AG10803 (cell line): ENCODE measurements at places on chromosomes 3 and 15.
A peak's percentile ranks its signal among the peaks of the same experiment; 100 is the strongest.

GRCh38 chr3:12954891-12955650 is 113.7 kb upstream of the RPL32 start:
- peak; percentile 62 for DNase-seq

DNA sequence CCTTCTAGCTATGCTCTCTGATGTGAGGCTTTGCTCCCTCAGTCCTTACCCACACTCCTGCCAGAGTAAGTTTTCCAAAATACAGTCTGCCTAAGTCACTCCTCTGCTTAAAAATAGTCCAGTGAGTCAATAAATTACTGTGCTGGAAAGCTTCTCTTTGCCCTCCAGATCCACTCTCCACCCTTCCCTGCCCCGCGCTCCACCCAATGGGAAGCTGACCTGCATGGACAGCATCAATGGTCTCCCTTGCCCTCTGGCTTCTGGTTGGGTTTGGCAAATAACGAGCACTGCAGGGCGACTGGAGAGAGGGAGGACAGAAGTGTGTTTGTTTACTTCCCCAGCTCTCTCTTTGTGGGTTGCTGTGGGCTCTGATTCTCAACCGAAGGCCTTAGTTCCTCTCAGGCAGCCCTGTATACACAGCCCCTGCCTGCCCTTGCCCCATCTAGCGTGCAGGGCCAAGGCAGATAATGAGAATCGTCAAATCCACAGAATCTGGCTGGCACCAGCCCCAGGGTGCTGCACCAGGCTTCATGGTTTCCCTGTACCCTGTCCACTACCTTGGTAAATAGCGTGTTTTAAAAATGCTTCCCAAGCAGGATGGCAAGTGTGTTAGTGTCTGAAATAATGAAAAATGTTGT is 110.4 kb downstream of the ADAMTSL3 start:
- no peak for DNase-seq

DNA sequence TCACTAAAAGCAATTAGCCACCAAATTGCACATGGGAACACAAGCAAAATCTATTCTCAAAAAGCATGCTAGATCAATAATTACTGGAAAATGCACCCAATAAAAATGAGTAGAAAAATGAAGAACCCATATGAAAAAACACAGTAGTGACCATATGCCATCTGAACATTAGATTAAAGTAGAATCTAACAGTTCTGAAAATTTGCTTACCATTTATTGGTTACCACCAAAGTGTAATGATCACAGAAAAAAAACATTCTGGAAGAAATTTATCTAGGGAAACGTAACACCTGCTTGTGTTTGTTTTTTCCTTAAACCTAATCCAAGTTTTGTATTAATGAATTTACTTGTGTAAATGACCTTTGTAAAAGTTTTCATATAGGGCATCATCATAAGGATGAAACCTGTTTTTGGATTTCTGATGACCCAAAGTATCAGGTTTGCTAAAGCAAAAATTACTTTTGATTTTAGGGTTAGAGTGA is 37.6 kb upstream of the AADAC start:
- no peak for DNase-seq

- DNase-seq = no peak
These were observed 1.9 kb upstream of the MEX3B start for GRCh38 chr15:82047453-82048400.

GRCh38 chr3:163266731-163267130 is 1770.1 kb downstream of the OTOL1 start:
- DNase-seq = no peak

- DNase-seq = peak; percentile 43
These were observed 3.4 kb downstream of the IFT57 start for GRCh38 chr3:108218811-108219210.

- DNase-seq = no peak
These were observed 155.0 kb upstream of the HES1 start for GRCh38 chr3:193980905-193981304.

GRCh38 chr3:132209855-132210254 is 107.4 kb upstream of the ACP3 start:
- DNase-seq = no peak

GRCh38 chr3:99866261-99866761 is 48.6 kb downstream of the CMSS1 start:
- peak; percentile 94 for DNase-seq

DNA sequence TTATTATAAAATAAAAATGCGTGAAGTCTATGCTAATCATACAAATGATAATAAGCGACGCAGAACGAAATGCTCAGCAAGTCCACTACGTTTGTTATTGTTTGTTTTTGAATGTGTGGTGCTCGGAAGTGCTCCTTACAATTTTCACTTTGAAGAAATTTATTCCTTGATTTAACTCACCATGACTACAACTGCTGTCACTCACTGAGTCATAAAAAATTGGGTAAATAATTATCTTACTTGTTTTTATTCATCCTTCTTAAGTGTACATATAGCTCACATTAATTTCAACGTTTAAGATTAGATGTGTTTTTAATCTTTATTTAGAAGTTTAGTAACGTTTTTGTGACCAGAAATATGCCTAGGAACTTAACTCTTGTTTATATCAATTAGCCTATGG is 66.7 kb upstream of the NANOGP8 start:
- no peak for DNase-seq

- no peak for DNase-seq
These were observed 303.0 kb upstream of the TPRG1 start for GRCh38 chr3:188868803-188869202.

DNA sequence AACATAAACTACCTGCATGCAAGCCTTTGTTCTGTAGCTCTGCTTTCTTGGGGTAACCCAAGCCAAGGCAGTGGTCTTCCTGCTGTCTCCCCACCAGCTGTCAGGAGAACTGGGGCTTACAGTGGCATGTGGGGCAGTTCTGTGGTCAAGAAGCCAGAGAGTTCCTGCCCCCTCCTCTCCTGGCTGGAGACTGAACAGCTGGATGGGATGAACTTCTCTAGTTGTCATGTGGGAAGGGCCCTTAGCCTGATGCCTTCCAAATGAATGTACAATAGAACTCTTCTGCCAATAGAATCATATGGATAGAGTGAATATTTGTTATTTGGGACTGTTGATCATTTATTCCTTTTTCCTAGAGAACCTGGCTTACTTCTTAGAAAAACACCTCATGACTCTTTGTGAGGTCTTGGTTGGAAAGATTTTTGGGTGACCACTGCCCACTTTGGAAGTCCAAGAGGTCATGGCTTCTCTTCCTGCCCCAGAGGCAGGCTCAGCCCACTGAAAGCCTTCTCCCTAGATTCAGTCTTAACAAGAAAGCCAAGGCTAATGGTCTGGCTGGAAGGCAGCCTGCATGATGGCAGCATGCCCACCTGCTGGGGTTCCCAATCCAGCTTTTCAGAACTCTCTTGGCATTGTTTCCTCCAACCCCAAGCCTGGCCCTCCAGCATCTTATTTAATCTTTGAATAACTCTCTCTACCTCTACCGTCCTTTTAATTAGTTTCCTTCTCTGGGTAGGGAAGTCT is 462.9 kb upstream of the PROK2 start:
- DNase-seq = no peak

DNA sequence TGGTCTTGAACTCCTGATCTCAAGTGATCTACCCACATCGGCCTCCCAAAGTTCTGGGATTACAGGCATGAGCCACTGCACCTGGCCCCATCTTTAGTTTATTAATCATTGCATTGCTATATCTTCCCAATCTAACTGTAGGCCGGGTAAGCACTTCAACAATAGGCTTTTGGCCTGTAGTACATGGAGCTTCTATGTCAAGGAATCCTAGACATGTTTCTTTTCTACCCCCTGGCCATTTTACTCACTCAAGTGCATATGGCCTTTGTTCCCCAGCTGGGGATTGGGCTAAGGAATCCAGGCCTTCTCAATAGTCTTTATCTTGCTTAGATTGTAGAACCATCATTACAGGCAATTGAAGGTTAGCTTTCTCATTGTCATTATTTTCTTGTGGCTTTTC is 122.3 kb upstream of the MBNL1 start:
- no peak for DNase-seq

GRCh38 chr3:148998715-148999423 is 7.5 kb downstream of the GYG1 start:
- no peak for DNase-seq

DNA sequence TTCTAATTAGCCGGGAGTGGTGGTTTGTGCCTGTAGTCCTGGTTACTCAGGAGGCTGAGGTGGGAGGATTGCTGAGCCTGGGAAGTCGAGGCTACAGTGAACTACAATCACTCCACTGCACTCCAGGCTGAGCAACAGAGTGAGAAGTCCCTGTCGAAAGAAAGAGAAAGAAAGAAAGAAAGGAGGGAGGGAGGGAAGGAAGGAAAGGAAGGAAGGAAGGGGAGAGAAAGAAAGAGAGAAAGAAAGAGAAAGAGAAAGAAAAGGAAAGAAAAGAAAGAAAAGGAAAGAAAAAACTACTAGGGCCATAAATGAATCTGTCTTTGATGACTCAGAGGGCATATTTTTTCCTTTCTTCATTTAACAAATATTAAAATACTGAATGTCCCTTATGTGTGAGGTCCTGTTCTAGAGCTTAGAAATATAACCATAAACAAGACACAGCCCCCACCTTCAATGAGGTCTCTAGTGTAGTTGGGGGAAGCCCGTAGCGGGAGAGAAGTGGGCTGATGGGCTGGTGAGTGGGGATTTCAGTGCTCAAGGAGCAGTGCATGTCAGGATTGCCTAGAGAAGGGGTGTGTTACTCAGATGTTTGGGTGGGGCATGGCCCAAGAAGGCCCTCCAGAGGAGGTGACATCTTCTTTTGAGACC is 35.2 kb upstream of the PIAS1 start:
- no peak for DNase-seq

GRCh38 chr15:43260011-43260615 is 6.6 kb downstream of the TGM5 start:
- DNase-seq = no peak

DNA sequence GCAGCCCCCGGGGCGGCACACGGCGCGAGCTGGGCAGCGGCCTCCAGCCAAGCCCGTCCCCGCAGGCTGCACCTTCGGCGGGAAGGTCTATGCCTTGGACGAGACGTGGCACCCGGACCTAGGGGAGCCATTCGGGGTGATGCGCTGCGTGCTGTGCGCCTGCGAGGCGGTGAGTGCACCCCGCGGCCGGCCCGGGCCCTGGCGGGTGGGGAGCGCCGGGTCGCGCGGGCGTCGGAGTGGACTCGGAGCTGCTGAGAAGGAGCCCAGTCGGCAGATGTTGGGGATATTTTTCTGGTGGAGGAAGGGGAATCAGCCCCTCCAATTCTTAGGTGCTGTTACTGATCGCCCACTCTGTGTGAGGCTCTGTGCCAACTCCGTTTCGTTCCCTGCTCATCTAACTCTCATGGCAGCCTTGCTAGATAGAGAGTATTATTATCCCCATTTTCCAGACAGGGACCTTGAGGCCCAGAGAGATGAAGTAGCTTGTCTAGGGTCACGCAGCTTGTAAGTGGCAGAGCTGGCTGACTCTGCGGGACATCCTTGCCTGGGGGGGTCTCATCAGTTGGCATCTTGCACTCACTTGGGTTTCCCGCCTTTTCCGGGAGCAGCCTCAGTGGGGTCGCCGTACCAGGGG is 890 bp downstream of the CHRD start:
- no peak for DNase-seq

DNA sequence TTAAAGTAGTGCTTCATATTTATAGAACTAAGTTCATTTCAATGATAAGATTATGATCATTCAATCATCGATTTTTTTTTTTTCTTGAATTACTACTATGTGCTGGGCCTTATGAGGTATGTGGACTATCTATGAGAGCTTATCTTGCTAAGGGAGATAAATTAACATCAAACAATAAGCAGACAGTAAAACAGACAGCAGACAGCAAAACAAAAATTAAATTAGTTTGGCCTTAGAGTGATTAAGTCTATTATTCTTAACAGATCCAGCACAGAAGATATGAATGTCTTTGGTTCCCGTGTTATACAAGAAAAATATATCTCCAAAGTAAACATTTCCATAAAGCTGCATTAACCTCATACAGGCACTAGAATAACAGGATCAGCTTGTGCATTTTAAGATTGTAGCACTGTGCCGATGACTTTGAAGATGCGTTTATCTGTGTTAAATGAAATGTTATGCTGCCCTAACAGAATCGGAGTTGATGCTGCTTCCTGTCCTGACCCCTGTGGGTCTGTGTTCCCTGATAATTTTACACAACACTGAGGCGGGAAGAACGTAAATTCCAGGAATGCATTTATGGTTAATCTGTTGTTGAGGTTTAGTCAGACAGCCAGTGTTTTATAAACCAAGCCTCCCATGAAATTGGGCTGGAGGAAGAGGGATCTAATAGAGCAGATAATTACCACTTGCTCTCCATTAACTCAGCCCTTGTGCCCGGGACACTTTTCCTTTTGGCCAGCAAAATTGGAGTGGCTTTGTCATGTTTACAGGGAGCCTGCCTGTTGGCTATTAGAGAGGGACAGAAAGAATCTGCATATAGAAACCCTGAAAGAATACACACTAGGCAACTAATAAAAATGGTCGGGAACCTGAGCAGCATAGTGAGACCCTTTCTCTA is 80.8 kb downstream of the GHSR start:
- no peak for DNase-seq

GRCh38 chr3:52146189-52146588 is 8.0 kb downstream of the POC1A start:
- no peak for DNase-seq

GRCh38 chr3:177231242-177231641 is 34.0 kb upstream of the TBL1XR1 start:
- DNase-seq = no peak

GRCh38 chr3:192351441-192351840 is 375.9 kb downstream of the FGF12 start:
- DNase-seq = no peak

DNA sequence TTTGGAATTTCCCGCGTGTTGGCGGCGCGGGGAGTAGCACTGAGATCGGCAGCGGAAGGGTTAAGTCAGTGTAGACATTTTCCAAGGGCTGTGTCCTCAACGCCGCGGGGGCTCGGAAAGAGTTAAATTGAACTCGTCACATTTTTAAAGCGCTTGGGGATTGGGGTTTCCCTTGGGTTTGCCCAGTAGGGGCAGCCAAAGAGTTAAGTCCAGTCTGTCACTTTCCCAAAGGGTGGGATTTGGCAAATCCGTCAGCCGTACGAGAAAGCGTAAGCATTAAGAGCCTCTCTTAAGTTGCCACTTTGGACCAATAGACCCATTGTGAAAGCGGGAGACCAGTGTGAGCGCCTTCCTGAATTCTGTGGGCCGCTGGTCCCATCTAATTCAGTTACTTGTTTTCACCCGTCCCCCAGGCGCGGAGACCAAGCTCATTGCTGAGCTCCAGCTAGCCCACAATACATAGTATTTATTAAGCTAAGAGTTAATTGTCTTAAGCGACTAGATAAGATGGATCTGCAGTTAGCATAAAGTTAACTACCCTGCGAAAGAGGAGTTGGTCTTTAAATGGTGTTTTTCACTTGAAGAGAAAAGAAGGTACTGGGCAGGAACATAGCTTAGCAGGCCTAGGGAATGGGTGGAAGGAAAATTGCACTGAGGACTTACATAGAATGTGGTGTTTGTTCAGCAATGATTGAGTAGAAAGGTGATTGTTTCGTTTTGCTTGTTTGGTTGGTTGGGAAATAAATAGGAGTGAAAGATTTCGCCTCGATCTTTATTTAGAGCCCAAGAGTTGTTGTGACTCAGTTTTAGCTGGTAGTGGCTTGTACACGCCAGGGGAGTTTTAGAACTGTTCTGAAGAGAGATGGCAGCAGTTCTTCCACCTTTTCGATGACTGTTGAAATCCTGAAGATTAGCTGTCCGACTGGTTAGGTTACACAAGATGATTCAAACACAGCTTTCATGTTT is 932 bp downstream of the ARL8B start:
- DNase-seq = peak; percentile 76
